Cerebellum (tissue), 4 donors: ENCODE measurements at places on chromosomes 2 and 18. TPM values are rescaled to one million over a fixed set of nuclear protein-coding genes. Genes with fewer than 3 reads are reported as not detected.

The FEZ2 gene
- total RNA-seq = 60.2 TPM

The PTH2R gene
- total RNA-seq = not detected

The SCN9A gene
- total RNA-seq = 69.0 TPM

The CCBE1 gene
- 4.3 TPM for total RNA-seq

The GALNT14 gene
- total RNA-seq = 12.2 TPM

The PSMA8 gene
- not detected for total RNA-seq

The COLEC11 gene
- total RNA-seq = 0.82 TPM

DNA sequence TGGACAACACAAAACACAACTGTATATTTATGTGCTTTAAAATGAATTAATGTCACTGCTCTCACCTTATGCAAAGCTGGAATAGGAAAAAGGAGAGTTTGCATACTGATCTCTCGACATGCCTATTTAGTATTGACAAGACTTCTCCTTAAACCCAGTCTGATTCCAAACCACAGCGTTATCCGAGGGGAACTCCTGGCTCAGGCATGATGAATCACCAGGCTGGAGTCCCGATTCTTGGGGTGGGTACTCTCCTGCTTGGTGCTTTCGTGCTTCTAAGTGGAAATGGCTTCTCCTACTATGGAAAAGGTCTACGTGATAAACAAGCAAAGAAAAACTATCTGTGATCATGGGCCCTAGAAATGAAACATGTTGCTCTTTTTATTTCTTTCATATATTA, 88.9 kb upstream of the SLC35G4 start:
- DNase-seq = no peak

GRCh38 chr18:22020867-22021370, 148.5 kb upstream of the GATA6 start:
- no peak for DNase-seq

DNA sequence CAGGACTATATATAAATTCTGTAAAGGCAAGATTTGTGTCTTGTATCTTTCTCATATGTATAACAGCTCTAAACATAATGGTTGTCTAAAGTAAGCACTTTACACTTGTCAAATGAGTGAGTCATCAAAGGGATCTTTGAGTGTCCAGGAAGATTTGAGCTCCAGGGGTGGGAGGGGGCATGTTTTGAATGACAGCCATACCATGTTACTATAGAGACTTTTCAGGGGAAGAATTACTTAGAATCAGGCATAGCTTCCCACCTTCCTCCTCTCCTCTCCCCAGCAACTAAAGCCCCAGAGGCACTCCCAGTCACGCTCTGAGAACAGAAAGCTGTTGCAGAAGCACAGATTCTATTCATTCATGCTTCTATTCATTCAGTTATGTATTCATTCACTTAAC, 65.8 kb upstream of the ALK start:
- DNase-seq = no peak

GRCh38 chr2:20625491-20626391, 25.2 kb downstream of the HS1BP3 start:
- DNase-seq = no peak

GRCh38 chr2:142165790-142166189, 35.0 kb upstream of the LRP1B start:
- no peak for DNase-seq

DNA sequence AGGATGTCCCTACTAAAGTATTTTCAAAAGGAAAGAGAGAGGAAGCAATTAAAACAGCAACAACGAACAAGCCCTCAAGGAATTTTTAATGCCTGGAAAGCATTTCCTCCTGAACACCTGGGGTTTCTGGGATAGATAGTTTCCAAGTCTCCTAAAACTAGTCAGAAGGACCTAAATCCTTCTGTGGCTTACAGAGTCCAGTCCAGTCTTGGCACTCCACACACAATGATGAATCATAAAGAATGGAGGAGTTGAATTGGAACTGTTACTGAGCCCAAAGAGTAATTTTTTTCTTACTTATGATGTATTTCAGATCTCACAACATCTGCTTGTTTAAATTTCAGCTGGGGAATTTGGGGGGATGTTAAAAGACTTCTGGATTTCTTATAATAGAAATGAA, 144.6 kb upstream of the SETBP1 start:
- no peak for DNase-seq
